ENCODE measurements at places on chromosomes 7 and 10. TPM values are rescaled to one million over a fixed set of nuclear protein-coding genes. Genes with fewer than 3 reads are reported as not detected.

DNA sequence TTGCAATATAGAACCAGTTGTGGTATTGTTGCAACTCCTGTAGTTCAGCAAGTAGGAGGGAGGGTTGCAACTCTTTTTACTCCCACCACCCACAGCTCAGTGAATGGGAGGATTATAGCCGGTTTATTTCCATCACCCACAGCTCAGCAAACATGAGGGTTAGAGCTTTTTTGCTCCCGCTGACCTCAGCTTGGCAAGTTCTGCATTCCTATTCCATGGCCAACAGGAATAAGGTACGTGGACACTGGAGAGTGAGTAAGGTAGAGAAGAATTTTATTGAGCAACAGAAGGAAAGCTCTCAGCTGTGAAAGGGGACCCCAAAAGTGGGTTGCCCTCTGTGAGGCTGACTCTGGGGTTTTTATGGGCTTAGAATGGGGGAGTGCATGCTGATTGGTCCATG is 167.1 kb upstream of the SMIM30 start:
- no peak for DNase-seq
- no peak overlapping the region for H3K4me3 ChIP-seq
- no peak overlapping the region for H3K27ac ChIP-seq
- peaks cover 2% of the 10 kb centered on the region for H3K36me3 ChIP-seq
- peaks cover 28% of the 10 kb centered on the region for H3K4me1 ChIP-seq
- no peaks in the 10 kb centered on the region for H3K27me3 ChIP-seq

The TYW1B gene
- 5.3 TPM for total RNA-seq

DNA sequence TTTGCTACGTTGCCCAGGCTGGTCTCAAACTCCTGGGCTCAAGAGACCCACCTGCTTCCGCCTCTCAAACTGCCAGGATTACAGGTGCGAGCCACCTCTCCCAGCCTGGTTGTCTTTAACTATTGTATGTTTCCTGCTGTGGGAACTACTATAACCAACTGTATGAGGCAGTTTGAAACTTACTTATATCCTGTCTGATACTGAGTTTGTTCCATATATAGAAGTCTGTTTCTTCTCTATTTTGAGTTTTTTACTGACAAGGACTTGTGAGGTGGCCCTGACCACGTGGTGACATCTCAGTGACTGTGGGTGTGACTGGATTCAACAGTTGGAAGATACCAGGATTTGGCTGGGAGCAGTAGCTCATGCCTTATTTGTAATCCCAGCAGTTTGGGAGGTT is 14.2 kb downstream of the FBH1 start:
- peaks cover 39% of the 10 kb centered on the region for H3K36me3 ChIP-seq
- H3K27ac ChIP-seq, result no peak overlapping the region

- no peaks in the 10 kb centered on the region for H3K27me3 ChIP-seq
- H3K36me3 ChIP-seq, result peaks cover 16% of the 10 kb centered on the region
- H3K4me3 ChIP-seq, result peak overlapping the region; percentile 32
- peaks cover 18% of the 10 kb centered on the region for H3K4me1 ChIP-seq
- DNase-seq, result no peak
Observed at GRCh38 chr7:11985971-11986370, 154.0 kb upstream of the THSD7A start.

GRCh38 chr7:148390381-148390780 is 200.2 kb upstream of the C7orf33 start:
- H3K27me3 ChIP-seq, result no peaks in the 10 kb centered on the region
- H3K27ac ChIP-seq, result no peak overlapping the region
- peaks cover 6% of the 10 kb centered on the region for H3K36me3 ChIP-seq
- H3K4me3 ChIP-seq, result no peak overlapping the region
- no peak for DNase-seq

The KCP gene
- total RNA-seq, result 22.5 TPM
